Activated CD4-positive, CD25-positive, alpha-beta regulatory T cell treated with anti-CD3 and anti-CD28 coated beads, Interleukin-2, amount 50 U/mL, for 16 hours (primary cell): ENCODE measurements at places on chromosomes 3 and 15.

DNA sequence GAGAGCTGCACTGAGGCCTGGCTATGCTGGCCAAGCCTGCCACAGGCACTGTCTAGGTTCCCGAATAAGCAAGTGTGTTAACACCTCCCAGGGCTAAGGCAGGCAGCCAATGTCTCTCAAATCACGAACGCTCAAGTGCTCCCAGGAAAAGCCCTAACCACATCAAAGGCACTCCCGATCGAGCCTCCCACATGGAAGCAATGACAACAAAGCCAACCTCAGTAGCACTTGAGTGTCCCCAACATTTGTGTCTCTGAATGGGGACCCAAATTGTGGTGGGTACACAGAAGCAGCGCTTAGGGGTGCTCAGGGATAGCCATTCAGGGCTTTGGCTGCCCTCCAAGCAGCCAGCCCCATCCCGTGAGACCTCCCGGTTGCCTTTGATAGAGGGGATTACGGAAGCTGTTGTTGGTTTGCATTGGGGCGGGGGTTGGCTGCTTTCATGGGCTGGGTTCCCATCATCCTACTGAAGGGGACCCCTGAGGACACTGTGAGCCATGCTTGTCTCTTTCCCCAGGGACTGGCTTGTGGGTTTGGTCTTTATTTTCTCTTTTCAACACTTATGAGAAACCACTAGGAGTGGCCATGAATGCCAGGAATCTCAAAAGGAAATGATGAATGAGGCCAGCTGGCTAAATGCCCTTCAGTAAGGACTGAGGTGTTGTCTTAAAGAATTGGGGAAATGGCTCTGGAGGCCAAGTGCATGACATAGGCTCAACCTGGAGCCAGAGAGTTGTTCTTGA, 234.1 kb upstream of the FEZF2 start:
- DNase-seq: no peak

- DNase-seq: no peak
Measured at GRCh38 chr15:85616549-85617110, 178.1 kb downstream of the KLHL25 start.

DNA sequence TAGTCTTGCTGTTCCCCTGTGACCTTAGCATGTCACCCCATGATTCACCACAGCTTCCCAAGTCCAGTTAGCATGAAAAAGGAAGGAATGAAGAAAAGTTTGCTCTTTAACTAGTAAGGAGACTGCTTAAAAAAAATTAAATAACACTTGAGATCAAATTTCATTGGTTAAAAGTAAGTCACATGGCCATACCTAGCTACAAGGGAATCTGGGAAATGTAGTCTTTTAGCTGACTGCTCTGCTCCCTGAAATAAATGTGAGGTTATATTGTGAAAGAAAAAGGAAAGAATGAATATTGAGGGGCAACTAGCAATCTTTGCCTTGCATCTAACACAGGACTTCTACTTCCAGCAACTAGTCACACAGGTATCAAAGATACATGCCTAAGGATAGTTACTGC, 84.7 kb upstream of the LRRN1 start:
- no peak for DNase-seq

- DNase-seq: no peak
Measured at GRCh38 chr3:134007819-134008218, 21.9 kb downstream of the SLCO2A1 start.

- DNase-seq: no peak
Measured at GRCh38 chr3:25679642-25680302, 15.1 kb upstream of the TOP2B start.
